ENCODE measurements at places on chromosomes 6 and 20. TPM values are rescaled to one million over a fixed set of nuclear protein-coding genes. Genes with fewer than 3 reads are reported as not detected.

GRCh38 chr20:15195378-15195777 lies 858.0 kb upstream of the FLRT3 start:
- no peaks in the 10 kb centered on the region for H3K4me1 ChIP-seq
- H3K4me3 ChIP-seq: no peak overlapping the region
- DNase-seq: no peak
- no peaks in the 10 kb centered on the region for H3K36me3 ChIP-seq
- no peaks in the 10 kb centered on the region for H3K27me3 ChIP-seq
- H3K27ac ChIP-seq: no peak overlapping the region

The FAM162B gene
- 0.88 TPM for polyA plus RNA-seq

DNA sequence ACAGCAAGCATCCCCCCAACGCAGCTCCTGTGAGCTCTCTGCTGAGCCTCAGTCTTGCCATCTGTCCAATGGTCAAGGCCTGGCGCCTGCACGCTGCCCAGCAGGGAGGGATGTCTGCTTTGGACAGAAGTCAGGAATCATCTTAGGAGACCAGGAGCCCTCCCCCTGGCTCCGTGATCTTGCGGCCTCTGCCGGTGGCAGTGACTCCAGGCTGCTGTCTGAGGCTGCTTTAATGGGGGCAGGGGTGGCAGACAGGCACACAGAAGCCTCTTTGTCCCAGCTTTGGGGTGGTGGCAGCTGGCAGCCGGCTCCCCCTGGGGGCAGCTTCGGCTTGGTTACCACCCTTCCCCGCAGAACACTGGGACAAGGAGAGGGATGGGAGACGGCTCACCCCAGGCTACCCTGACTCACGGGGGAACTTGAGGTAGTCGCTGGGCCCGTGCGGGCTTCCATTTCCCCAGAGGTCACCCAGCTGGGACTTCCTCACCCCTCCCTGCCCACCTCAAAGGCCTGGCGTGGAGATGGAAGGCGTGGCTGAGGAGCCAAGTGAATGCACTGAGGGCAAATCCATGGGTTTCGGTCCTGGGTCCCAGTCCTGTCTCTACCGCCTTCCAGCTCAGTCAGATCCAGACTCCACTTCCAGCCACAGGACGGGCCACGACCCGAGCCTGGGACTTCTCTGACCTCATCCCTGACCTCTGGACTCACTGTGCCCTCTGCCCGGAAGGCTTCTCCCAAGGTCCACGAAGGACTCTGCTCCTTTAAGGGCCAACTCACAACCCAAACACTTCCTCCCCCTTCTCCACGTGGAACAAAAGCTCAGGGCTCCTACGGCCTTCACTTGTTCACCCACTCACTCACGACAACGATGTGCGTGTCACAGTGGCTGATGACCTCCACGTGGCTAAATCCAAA lies 14.8 kb downstream of the PEDS1 start:
- DNase-seq: no peak
- no peak overlapping the region for H3K27ac ChIP-seq
- no peaks in the 10 kb centered on the region for H3K27me3 ChIP-seq
- H3K4me3 ChIP-seq: no peak overlapping the region
- H3K36me3 ChIP-seq: no peaks in the 10 kb centered on the region

- no peak overlapping the region for H3K4me3 ChIP-seq
- H3K27ac ChIP-seq: peak overlapping the region; percentile 47
- H3K36me3 ChIP-seq: no peaks in the 10 kb centered on the region
- H3K4me1 ChIP-seq: no peaks in the 10 kb centered on the region
- DNase-seq: no peak
- H3K27me3 ChIP-seq: no peaks in the 10 kb centered on the region
Observed at GRCh38 chr20:10675450-10675848, 1.6 kb upstream of the JAG1 start.

GRCh38 chr20:6122111-6122872 lies 538 bp downstream of the FERMT1 start:
- no peak for DNase-seq
- H3K36me3 ChIP-seq: no peaks in the 10 kb centered on the region
- H3K4me1 ChIP-seq: no peaks in the 10 kb centered on the region
- H3K4me3 ChIP-seq: peak overlapping the region; percentile 5

DNA sequence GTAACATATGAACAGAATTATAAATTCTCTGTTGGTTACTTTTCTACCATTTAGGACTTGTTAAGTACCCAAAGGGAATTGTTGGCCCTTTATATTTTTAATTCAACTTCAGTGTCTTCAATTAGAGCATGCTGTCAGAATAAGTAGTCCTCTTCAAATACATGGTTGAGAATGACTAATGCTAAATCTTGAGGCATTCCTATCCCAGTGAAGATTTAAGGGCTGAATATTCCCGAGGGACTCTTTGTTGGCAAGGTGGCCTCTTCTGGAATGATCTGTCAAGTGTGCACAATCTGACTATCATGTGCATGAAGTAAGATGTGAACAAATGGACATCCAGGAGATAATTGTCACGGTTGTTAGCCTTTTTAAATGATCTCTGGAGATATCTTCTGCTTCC lies 421.7 kb downstream of the BMP2 start:
- no peaks in the 10 kb centered on the region for H3K4me1 ChIP-seq
- no peak overlapping the region for H3K4me3 ChIP-seq
- H3K27me3 ChIP-seq: no peaks in the 10 kb centered on the region
- DNase-seq: no peak
